ENCODE measurements at places on chromosomes 2 and 18.

DNA sequence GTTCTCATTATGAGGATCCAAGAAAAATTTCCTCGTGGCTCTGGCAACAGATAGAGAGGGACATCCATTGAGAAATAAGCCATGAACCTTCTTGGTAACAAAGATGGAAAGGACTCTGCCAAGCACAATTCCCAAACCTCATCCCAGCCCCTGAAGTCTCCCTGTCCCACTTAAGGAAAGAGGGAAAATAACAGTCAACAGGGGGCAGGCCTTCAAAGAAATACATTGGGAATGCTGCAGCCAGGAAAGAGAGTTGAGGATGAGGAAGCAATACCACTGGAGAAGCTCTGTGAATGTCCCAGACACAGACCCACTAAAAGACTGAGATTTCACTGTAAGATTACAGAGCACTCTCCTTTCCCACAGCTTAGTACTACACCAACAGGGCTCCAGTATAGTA, 93.2 kb downstream of the CD226 start:
- DNase-seq: no peak

GRCh38 chr2:215797676-215798075, 215.7 kb downstream of the MREG start:
- no peak for DNase-seq

DNA sequence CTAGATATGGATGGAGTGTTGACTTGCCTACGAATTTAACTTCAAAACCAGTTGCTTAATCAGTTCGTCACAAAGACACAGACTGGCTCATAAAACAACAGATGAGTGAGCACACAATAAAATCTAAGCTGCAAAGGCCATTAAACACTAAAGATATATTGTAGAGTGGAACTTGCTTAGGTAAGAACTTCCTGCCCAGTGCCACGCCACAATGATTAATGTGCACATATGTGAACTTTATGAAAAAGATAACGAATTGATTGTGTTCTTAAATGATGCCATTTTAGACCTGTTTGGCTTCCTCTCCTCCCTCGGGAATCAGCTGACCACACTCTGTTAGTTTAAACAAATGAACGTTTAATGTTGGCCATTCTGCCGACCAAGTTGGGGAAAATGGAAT, 2031.3 kb upstream of the CELF4 start:
- DNase-seq: no peak

DNA sequence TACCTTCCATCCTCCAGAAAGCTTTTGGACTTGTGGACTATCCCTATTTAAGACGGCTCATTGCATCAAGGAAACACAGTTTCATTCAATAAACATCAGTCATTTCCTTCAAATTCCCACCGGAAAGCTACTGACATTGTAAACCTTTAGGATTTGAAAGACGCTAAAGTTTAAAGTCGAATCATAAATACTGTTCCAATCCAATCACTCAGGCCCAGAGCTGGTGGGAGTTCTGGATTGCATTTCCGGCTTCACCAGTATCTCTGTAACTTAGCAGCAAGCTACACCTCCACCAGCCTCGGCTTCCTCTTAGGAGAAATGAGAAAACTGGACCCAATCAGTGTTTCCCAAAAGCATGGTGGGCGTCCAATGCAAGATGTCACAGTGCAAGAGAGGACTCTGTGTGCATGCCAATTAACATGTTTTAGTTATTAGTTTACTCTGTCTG, 1.6 kb downstream of the WDFY1 start:
- no peak for DNase-seq

- DNase-seq: no peak
These were observed 775.4 kb downstream of the TSN start for GRCh38 chr2:122530814-122531213.

- DNase-seq: no peak
These were observed 536.1 kb downstream of the SLC4A3 start for GRCh38 chr2:220163486-220163885.

DNA sequence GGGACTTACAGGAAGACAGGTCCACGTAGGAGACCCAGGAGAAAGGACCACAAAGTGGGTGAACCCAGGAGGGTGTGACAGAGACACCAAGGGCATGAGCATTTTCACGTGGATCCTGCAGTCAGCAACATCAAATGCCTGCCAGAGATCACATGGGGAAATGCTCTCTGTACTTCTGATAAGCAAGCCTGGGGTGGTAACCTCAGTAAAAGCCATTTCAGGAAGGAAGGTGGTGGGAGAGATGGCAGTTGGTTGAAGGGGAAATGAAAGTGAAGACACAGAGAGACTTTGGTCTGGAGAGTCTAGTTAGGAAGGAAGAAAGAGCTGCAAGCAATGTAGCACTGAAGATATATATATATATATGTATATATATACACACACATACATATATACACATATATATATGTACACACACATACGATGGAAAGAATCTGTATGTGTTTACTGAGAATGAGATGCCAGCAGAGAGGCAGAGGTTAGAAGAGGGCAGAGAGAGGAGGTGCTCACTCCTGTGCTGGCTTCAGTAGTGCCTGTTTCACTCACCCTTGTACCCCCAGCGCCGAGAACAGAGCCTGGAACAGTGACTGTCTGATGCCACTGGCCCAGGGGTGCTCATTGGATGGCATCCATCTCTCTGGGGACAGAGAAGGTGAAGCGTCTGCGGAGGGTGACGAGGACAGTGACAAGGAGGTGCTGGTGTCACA, 314.9 kb downstream of the AFF3 start:
- DNase-seq: no peak

- peak; percentile 43 for DNase-seq
These were observed 17.2 kb upstream of the RPL31 start for GRCh38 chr2:100984892-100985307.

DNA sequence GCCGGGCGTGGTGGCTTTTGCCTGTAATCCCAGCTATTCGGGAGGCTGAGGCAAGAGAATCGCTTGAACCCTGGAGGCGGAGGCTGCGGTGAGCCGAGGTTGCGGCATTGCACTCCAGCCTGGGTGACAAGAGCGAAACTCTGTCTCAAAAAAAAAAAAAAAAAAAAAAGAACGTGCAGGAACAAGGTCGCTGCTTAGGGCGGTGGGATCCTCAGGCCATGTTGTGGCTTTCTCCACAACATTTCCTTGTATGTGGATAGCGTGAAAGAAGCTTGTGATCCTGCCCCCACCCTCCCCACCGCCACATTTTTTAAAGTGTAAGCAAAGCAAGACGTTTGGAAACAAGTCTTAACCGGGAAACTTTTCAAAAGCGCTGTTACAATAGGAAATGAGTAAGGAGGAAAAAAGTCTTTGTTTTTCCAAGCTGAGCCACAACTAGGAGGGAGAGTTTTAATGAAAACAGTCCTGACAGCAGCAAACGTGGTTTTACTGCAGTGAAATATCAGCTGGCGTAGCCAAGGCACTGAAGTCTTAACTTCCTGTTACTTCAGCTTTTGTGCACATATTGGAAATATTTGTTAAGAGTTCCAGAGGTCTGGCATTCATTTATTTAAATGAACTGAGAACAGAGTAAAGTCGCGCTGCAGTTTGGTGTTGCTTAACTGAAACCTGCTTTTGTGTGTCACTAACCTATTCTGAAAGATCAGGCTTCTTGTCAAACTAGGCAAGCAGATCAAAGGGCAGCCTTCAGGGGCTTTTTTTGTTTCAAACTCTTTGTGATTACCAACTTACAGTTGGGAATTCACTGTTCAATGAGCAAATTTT, 3.8 kb downstream of the TGIF1 start:
- DNase-seq: no peak

- no peak for DNase-seq
These were observed 52.9 kb downstream of the TLK1 start for GRCh38 chr2:171107803-171108202.

DNA sequence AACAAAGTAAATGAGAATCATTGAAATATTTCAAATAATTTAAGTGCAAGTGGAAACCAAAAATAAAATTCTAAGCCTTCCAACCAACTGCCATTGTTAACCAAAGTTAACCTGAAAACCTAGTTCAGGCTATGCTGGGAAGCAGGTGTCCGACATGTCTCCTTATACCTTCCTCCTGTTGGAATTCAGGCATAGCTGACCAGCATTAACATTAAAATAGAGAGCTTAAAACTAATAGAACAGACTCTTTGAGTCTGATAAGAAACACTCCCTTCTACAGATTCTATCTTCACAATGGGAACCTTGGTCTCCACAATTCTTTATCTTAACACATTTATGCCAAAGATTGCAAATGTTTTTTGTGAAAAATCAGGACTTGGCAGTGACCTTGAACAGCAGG, 1004.9 kb upstream of the NRXN1 start:
- DNase-seq: no peak

All from stimulated activated CD4-positive, alpha-beta T cell treated with anti-CD3 and anti-CD28 coated beads, Interleukin-1b, Interleukin-23, amount 100 ng/mL, for 1 hour (primary cell).